ENCODE measurements at places on chromosomes 1 and 21. TPM values are rescaled to one million over a fixed set of nuclear protein-coding genes. Genes with fewer than 3 reads are reported as not detected.

KPRP gene
- total RNA-seq, result not detected

TCEA3 gene
- not detected for total RNA-seq

AIRE gene
- total RNA-seq, result not detected

ELF3 gene
- 0.13 TPM for total RNA-seq

CAPN2 gene
- total RNA-seq, result 76.0 TPM

KRTAP10-7 gene
- not detected for total RNA-seq

CELA2B gene
- total RNA-seq, result not detected

PRAMEF1 gene
- total RNA-seq, result not detected

FAM167B gene
- 50.6 TPM for total RNA-seq

GJA4 gene
- total RNA-seq, result not detected

PLA2G2C gene
- not detected for total RNA-seq

TATDN3 gene
- 29.9 TPM for total RNA-seq

ATXN7L2 gene
- total RNA-seq, result 0.88 TPM

CFAP126 gene
- total RNA-seq, result not detected

ERG gene
- not detected for total RNA-seq

TTC34 gene
- total RNA-seq, result 0.03 TPM

AMPD1 gene
- not detected for total RNA-seq

IFNLR1 gene
- total RNA-seq, result not detected

SMG7 gene
- 21.1 TPM for total RNA-seq

Measured in SK-MEL-5 (cell line).